ENCODE measurements at places on chromosomes 6 and 20.

- DNase-seq: no peak
Measured at GRCh38 chr20:33647603-33648395, 14.3 kb upstream of the C20orf144 start.

DNA sequence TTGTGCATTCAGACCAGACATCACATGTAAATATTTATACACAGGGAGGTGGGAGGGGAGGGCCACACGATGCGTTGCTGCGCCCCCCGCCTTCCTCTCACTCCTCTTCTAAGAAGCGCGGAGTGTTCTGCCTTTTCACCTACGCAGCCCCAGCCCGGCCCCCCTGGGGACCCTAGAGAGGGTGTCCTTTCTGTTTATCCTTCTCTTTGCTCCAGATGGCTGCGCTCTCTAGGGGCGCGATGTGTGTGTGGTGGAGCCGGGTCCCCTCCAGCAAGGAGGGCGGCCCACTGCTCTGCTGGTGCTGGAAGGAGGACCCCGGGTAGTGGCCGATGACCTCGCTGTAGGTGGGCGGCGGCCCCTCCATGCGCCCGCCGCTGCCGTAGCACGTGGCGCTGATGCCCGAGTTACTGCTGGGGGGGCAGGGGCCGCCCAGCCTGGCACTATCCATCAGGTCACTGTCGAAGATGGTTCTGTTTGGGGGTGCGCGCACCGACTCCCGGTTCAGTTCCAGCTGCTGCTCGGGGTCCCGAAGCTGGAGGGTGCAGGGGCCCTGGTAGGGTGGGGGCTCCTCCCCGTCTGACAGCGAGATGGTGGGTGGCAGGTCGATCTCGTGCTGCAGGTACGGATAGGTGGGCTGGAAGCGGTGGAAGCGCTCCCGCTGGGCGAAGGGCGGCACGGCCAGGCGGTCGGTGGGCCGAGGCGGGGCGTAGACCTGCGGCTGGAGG lies 31.8 kb upstream of the ZBP1 start:
- no peak for DNase-seq

DNA sequence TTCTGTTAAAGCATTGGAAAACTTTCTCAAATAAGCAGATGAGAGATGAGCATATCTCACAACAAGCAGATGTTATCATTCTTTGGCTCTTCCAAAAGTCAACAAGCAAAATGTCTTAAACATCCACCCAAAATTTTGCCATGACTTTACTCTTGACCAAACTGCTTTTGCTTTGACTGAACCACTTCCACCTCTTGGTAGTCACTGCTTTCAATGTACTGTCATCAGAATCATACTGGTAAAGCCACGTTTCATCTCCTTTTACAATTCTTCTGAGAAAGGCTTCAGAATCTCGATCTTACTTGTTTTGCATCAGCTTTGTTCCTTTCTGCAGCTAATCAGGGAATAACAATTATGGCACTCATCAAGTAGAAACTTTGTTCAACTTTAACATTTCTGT lies 498.5 kb upstream of the GJE1 start:
- DNase-seq: no peak

GRCh38 chr6:142567461-142567860 lies 265.7 kb downstream of the ADGRG6 start:
- no peak for DNase-seq

GRCh38 chr6:111061508-111061907 lies 25.8 kb upstream of the SLC16A10 start:
- peak; percentile 24 for DNase-seq

DNA sequence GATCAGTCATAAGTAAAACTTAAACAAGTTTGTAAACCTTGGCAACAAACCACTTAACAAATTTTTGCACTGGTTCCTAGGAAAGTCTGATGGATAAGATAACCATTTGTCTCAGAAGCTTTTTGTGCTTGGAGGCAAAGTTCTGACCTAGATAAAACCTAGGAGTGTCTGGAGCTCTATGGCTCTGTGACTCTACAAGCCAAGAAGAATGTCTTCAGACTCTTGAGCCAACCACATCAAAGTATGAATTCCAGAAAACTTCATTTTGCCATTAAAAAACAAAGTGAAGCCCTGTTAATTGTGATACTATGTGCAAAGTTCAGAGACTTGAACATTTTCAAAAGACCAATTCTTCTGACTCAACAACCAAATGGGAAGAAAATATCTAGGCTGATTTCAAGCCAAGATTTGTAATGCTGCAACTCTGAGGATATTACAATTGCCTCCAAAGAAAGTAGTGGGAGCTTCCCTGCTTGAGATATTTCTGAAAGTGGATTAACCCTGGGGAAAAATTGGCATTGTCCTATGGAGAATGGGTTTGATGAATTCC lies 158.1 kb upstream of the FOXQ1 start:
- DNase-seq: no peak

DNA sequence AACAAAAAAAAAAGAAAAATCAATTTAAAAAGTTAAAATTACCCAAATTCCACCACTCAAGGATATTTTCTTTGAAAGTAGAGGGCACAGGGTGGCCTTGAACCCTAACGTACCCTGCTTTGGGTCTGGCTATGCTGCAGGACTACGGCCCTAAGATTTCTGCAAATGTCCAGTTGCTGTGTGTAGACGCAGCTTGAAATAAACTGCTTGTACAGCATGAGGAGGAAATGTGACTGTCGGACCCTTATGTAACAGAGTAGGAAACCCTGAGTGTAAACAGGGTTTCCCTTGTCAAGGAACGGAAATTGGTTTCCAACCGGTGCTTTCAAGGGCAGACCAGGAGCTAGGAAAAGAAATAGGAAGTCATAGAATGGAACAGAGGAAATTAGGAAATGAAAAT lies 60.7 kb upstream of the SHLD1 start:
- DNase-seq: no peak

DNA sequence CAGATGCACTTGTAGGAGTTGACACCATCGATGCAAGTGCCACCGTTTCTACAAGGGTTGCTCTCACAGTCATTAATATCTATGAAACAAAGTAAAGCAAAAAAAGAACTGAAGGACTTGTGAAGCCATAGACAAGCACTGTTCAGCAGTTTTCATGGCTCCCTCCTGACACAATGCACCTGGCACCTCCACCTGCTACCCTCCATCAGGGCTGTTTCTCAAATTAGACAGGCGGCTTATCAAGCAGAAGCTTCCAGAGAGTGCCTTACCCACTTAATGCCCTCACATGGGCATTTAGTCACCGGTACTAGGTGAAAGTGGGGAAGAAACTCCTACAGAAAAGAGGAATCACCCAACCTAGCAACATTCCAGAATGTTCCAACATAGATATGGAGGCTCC lies 27.8 kb downstream of the JAG1 start:
- no peak for DNase-seq

- DNase-seq: no peak
Measured at GRCh38 chr20:3753098-3753497, 14.5 kb downstream of the ADISSP start.

DNA sequence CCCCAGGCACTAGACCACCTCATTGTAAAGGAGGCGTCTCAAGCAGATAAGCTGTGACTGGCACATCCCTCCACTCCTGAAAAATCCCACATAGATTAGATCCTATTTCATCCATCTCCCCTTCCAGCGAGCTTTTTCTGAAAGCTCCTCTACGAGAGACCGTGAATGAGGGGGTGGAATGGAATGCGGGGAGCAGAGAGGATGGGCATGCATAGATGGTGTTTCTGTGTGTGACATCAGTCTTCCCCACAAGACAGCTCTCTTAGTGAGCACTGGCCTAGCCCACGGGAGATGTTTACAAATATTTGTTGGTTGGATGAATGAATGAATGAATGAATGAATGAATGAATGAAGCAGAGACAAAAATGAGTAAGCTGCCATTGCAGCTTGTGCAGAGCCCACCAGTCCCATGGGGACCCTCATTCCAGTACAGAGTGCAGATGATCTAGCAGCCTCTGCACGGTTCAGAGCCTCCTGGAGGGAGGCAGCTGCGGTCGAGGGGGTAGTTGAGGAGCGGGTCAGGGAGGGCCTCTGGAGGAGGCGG lies 98.4 kb downstream of the DLGAP4 start:
- no peak for DNase-seq

GRCh38 chr6:22102671-22103070 lies 194.2 kb downstream of the PRL start:
- no peak for DNase-seq

DNA sequence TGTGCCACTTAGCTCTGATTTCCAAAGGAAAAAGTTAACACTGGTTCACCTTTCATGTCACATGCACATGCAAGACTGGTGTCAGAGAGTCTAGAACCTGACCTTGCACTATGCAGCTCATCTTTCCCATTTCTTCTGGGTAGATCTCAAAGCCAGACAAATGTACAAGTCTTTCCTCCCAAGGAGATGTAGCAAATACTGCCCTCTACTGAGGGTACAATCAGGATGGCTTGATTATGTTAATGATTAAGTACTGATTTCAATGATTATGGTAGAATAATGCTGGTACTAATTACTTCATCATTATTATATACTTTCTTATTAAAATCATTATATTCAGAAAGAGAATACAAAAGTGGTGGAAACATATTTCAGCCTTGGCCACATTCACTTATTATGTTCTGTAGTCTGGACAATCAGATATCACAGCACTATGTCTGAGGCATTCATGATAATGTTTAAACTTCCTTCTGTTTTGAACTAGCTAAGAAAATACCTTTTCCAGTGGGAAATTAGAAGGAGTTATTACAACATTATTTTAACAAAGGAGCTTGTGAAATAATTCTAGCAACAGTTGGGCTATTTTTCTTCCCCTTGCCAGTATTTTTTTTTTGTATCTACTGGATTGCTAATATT lies 68.5 kb upstream of the FOXO3 start:
- DNase-seq: peak; percentile 17

GRCh38 chr6:45718871-45719270 lies 296.8 kb downstream of the CLIC5 start:
- no peak for DNase-seq

- DNase-seq: no peak
Measured at GRCh38 chr20:10430000-10430466, 4.0 kb downstream of the MKKS start.

GRCh38 chr6:15990179-15990578 lies 138.7 kb upstream of the MYLIP start:
- no peak for DNase-seq

GRCh38 chr6:4344317-4344899 lies 209.0 kb upstream of the ECI2 start:
- DNase-seq: no peak

DNA sequence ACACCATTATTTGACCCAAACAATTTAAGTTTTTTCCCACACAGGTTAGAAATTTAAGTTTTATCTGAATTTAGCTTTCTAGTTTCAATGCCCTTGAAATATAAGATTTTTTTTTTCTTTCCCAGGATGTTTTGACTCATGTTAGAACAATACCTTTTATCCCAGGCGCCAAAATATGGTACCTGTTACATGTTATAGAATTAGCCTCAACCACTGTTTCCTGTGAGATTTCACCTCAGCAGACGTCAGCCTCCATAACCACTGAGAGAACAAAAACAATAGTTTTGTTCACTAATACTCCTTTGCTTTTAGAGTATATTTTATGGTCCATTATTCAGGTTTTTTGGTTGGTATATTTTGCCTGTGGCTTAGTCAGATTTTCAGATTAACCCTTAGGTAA lies 302.9 kb downstream of the CDKAL1 start:
- DNase-seq: no peak

DNA sequence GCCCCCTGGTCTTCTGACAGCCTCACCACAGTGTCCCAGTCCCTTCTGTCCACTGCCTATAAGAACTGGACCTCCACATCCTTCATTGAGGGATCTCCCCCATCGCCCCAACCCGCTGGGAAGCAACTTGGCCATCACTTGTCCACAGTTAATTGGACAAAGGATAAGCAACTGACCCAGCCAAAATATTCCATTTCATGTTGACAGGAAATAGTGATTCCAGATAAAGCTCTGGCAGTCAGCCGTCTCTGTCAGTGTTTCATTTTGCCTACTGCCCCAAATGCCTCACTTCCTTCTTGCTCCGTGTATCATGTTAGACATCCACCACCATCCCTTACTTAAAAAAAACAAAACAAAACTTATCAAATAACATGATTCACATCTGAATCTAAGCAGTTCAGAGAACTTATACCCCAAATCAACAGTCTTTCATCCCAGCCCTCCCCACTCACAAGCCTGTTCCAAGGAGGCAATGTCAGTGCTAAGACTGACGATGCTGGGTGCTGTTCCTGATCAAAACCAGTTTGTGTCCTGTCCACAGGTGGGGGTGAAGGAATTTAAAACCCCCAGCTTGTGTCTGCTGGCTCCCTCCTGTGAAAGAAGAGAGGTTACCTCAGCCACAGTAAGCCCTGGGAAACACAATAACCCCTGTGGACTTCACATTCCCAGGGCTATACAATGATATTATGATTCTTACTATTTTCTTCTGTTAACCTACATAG lies 162.5 kb downstream of the WDR27 start:
- DNase-seq: no peak

DNA sequence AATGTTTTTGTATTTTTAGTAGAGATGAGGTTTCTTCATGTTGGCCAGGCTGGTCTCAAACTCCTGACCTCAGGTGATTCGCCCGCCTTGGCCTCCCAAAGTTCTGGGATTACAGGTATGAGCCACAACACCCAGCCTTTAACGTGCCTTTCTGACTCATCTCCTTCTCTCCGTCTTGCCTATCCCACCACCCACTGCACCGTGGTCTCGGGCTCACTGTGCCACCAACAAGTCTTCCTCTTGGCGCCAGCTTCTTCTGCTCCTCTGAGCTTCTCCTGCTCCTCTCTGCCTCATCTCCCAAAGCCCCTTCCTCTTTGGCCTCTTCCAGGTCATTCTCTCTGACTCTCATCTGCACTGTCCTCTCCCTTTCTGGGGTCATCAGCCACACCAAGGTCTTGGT lies 41.0 kb downstream of the TMEM242 start:
- no peak for DNase-seq

DNA sequence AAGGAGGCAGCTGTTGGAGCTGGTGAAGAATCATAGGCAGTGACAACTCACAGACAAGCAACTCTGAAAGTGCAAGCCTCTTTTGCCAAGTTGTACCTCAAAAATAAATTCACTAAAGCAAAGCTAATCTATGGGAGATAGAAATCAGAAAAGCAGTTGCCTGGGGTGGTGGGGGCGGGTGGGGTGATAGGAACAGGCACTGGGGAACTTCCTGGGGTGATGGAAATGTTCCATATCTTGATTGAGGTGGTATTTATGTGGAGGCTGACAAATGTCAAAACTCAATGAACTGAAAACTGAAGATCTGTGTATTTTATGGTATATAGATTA lies 52.4 kb downstream of the ATP9A start:
- DNase-seq: no peak

DNA sequence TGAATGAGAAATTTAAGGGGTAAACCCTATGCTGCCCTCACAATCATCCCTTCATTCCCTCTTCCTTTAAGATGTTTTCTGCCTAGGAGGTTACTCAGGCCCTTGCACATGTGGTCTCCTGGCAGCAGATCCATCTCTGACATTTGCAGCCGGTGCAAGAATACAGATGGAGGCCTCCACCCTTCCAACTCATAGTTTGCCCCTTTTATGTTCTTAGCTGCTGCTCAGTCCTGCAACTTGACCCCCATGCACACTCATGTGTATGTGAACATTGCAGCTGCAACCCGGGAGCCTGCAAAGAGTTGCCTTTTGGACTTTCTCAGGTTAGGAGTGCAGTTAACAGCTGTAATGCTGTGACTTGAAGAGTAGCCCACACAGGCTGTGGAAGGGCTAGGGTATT lies 131.9 kb upstream of the SGK1 start:
- DNase-seq: no peak

Data from fibroblast of skin of left quadriceps (primary cell).